ENCODE measurements at places on chromosomes 3 and 15.

- no peak for DNase-seq
Measured at GRCh38 chr3:156817646-156818272, 8.4 kb upstream of the LEKR1 start.

DNA sequence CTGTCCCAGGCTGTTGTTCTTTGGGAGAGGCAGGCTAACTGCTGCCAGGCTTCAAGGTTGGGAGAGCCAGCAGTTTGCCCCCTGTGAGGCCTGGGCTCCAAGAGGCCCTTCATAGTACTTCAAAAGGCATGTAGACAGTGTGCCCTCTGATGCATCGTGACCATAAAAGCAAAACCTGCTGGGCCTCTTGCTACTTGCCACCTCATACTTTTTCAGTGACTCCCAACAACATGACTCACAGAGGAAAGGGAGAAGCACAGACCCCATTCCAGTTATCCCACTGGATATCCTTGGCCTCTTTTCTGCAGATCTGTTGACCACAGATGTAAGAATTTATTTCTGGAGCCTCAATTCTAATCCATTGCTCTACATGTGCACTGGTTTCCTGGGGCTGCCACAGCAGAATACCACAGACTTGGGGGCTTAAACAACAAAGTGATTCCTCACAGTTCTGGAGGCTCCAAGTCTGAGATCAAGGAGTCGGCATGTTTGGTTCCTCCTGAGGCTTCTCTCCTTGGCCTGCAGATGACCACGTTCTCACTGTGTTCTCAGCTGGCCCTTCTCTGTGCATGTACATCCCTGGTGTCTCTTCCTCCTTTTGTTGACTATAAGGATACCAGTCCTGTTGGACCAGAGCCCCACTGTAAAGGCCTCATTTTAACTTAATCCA, 8.9 kb upstream of the NSMCE3 start:
- DNase-seq, result no peak

DNA sequence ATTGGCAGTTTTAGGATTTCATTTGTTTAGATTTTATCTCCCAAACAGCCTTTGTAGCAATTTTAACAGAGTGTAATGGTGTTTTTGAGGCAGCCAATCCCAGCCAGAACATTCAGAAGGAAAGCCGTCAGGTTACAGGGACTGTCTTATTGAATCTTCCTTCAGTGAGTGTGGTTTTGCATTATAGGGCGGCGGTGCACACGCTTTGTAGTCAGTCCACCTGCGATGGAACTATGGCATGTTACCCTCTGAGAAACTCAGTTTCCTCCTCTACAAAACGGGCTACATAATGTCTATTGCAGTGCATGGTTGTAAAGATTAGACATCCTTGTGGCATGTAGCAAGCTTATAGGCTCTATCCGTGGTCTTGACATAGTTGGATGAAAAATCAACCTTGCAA, 1.0 kb downstream of the LRRC28 start:
- no peak for DNase-seq

- no peak for DNase-seq
Measured at GRCh38 chr3:61532739-61533500, 28.5 kb upstream of the PTPRG start.

DNA sequence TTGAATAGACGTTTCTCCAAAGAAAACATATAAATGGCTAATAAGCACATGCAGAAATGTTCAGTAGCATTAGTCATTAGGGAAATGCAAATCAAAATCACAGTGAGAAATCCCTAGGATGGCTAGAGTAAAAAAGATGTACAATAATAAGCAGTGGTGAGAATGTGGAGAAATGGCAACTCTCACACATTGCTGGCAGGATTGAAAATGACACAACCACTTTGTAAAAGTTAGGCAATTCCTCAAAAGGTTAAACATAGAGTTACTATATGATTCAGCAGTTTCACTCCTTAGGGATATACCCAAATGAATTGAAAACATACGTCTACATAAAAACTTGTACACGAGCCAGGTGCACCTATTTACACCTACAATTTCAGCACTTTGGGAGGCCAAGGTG, 108.7 kb downstream of the ITPR1 start:
- no peak for DNase-seq

All from stimulated activated CD8-positive, alpha-beta memory T cell treated with anti-CD3 and anti-CD28 coated beads, Interleukin-7, amount 100 ng/mL, for 1 hour (primary cell).